Activated CD4-positive, alpha-beta T cell treated with anti-CD3 and anti-CD28 coated beads for 36 hours (primary cell): ENCODE measurements at places on chromosomes 4 and X. TPM values are rescaled to one million over a fixed set of nuclear protein-coding genes. Genes with fewer than 3 reads are reported as not detected.

DNA sequence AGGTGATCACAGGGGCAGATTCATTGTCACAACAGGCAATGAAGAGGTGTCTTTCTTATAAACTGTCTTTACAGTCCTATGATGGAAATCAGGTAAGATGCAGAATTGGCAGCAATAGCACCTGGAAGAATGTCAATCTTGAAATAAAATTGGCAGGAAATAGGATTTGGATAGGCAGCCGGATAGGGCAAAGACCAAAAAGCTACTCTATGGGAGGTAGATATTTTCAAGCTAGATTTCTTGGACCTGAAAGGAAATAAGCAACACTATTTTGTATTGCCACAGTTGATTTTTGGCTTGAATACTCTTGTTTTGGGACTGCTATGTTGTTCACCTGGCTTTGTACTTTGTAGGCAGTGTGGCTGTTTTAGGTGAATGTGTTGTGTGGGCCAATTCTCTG is 314.2 kb downstream of the SLC7A11 start:
- no peaks in the 10 kb centered on the region for H3K4me1 ChIP-seq
- no peaks in the 10 kb centered on the region for H3K27me3 ChIP-seq
- no peak overlapping the region for H3K27ac ChIP-seq
- DNase-seq: no peak
- H3K4me3 ChIP-seq: no peak overlapping the region

DNA sequence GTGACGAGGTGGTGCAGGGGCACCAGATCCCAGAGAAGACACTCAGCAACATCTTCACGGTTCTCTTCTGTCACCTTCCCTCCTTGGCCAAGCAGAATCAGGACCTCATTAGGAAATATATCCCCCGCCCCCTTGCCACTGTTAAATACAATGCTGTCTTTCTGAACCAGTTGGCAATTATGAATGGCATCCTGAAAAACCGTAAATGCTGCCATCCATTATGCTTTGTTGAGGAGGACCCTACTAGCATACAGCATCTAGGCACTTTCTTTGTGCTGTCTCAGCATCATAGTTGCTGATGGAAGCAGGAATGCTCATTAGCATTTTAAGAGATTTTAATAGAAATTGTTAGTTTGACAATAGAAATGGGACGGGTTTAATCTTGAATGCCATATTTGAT is 138.5 kb downstream of the DCLK2 start:
- H3K36me3 ChIP-seq: no peaks in the 10 kb centered on the region
- H3K4me3 ChIP-seq: no peak overlapping the region
- no peaks in the 10 kb centered on the region for H3K4me1 ChIP-seq
- DNase-seq: no peak

GRCh38 chrX:49925176-49925575 is 2.8 kb downstream of the CLCN5 start:
- H3K4me3 ChIP-seq: no peak overlapping the region
- no peaks in the 10 kb centered on the region for H3K27me3 ChIP-seq
- H3K4me1 ChIP-seq: peaks cover 14% of the 10 kb centered on the region
- no peak overlapping the region for H3K27ac ChIP-seq
- H3K36me3 ChIP-seq: peaks cover 4% of the 10 kb centered on the region

- peaks cover 4% of the 10 kb centered on the region for H3K27me3 ChIP-seq
- peak; percentile 67 for DNase-seq
- no peaks in the 10 kb centered on the region for H3K36me3 ChIP-seq
- no peaks in the 10 kb centered on the region for H3K4me1 ChIP-seq
- no peak overlapping the region for H3K27ac ChIP-seq
These were observed 85.0 kb upstream of the ZNF81 start for GRCh38 chrX:47751670-47752069.

GRCh38 chr4:144582105-144582850 is 63.7 kb upstream of the HHIP start:
- H3K4me3 ChIP-seq: no peak overlapping the region
- DNase-seq: no peak
- no peaks in the 10 kb centered on the region for H3K36me3 ChIP-seq
- H3K27me3 ChIP-seq: no peaks in the 10 kb centered on the region

The PROM1 gene
- 0.16 TPM for total RNA-seq

DNA sequence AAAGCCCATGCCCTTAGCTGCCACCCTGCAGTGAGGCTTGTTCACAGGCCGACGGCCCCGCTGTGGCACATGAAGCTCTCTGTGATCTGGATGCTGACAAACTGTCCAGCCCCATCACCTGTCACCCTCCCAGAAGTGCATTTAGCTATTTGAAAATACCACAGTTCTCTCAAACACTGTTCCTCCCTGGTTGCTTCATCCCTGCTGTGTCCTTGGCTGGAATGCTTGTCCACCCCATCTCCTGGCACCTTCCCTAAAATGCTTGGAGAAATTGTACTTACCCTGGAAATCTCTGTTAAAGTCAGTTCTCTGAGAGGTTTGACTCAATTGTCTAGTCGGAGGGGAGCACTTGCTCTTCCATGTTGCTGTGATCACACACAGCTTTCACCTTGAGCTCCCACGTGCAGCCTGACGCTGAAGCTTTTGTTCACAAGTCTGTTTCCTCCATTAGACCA is 10.1 kb downstream of the SYNPO2 start:
- no peak overlapping the region for H3K27ac ChIP-seq
- DNase-seq: no peak
- H3K36me3 ChIP-seq: no peaks in the 10 kb centered on the region
- no peaks in the 10 kb centered on the region for H3K4me1 ChIP-seq

The ESX1 gene
- total RNA-seq: not detected

The ETDB gene
- total RNA-seq: not detected

The FAM9B gene
- total RNA-seq: not detected

The MND1 gene
- total RNA-seq: 34.1 TPM

- H3K4me1 ChIP-seq: no peaks in the 10 kb centered on the region
- H3K27me3 ChIP-seq: no peaks in the 10 kb centered on the region
- no peaks in the 10 kb centered on the region for H3K36me3 ChIP-seq
- peak; percentile 5 for DNase-seq
- no peak overlapping the region for H3K4me3 ChIP-seq
These were observed 137.1 kb downstream of the PJA1 start for GRCh38 chrX:69028006-69028760.

DNA sequence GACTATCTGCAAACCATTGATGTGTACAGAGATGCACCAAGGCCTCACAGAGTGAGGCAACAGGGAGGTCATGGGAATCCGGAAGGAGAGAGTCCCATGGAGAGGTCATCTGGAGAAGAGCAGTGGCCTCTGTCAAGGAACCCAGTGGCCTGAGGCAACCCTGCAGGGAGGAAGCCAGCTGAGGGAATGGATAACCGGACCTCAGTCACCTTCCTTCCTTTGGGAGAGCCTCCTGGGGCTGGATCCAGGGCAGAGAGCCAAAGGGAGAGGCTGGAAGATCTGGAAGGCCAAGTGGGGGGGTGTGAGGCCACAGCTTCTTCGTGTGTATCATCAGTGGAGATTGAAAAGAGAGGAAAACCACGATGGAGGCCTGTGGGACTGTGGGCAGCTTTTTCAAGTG is 24.3 kb upstream of the CD38 start:
- H3K36me3 ChIP-seq: no peaks in the 10 kb centered on the region
- peak overlapping the region; percentile 96 for H3K27ac ChIP-seq
- no peaks in the 10 kb centered on the region for H3K27me3 ChIP-seq
- no peak overlapping the region for H3K4me3 ChIP-seq
- DNase-seq: no peak

DNA sequence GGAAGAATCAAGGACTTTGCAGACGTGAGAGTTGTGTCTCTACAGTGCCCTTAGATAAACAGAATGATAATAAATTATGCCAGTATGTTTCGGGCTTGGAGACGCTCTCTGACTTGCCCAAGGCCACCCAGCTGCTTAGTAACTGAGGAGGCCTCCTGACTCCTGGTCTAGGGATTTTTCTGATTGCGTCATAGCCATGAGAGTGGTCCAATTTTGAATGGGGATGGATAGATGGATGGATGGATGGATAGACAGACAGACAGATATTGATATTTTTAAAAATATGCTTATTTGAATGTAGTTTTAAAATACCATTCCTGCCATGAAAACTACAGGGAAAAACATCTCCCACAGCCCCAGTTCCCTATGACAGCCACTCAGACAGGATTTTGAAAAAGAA is 15.5 kb downstream of the ARHGAP36 start:
- no peaks in the 10 kb centered on the region for H3K36me3 ChIP-seq
- H3K27ac ChIP-seq: no peak overlapping the region

GRCh38 chrX:21735038-21735767 is 22.7 kb downstream of the SMPX start:
- H3K27me3 ChIP-seq: no peaks in the 10 kb centered on the region
- no peak overlapping the region for H3K4me3 ChIP-seq
- no peaks in the 10 kb centered on the region for H3K36me3 ChIP-seq
- H3K27ac ChIP-seq: no peak overlapping the region
- no peak for DNase-seq

GRCh38 chr4:122658818-122659295 is 38.0 kb upstream of the IL21 start:
- no peaks in the 10 kb centered on the region for H3K27me3 ChIP-seq
- H3K36me3 ChIP-seq: peaks cover 20% of the 10 kb centered on the region
- peaks cover 61% of the 10 kb centered on the region for H3K4me1 ChIP-seq
- no peak for DNase-seq
- peak overlapping the region; percentile 42 for H3K4me3 ChIP-seq

The GAGE2A gene
- total RNA-seq: not detected

- peaks cover 70% of the 10 kb centered on the region for H3K27me3 ChIP-seq
- no peaks in the 10 kb centered on the region for H3K36me3 ChIP-seq
- peak overlapping the region; percentile 72 for H3K4me3 ChIP-seq
- no peak overlapping the region for H3K27ac ChIP-seq
- peaks cover 32% of the 10 kb centered on the region for H3K4me1 ChIP-seq
- DNase-seq: peak; percentile 33
These were observed 1.0 kb downstream of the FAT4 start for GRCh38 chr4:125315576-125316400.

DNA sequence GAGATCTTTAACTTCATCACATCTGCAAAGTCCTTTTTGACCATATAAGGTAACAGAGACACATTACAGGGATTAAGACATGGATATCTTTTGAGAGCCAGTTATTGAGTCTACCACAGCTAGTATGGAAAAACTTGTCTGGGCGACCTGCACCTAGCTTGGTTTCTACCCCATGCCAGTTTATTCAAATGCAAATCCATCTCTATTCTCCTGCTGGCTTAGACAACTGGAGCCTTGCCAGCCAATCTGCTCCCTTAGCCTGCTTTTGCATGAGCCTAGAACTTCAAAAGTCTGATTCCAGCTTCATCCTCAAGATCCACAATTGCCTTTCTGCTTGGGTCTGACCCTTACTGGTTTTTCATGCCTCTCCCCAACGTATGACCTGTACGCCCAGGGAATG is 212.0 kb upstream of the AFF2 start:
- DNase-seq: no peak
- no peak overlapping the region for H3K27ac ChIP-seq
- H3K36me3 ChIP-seq: peaks cover 1% of the 10 kb centered on the region
- peaks cover 14% of the 10 kb centered on the region for H3K4me1 ChIP-seq

The ADH1C gene
- total RNA-seq: not detected

DNA sequence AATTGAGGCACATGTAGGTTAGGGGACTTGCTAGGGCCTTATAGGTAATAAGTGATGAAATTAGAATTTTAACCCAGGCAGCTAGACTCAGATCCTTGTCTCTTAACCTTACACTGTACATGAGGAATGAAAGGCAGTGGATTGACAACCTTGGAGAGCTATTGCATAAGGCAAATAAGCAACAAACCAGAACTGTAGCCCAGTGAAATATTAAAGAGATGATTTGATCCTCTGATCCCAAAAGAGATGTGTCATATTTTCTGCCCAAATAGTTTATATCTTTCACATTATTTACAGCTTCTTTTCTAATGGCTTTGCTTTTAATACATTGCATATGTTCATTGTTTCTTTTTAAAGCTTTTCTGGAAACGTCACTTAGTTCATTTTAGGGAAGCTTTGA is 252.6 kb downstream of the ANK2 start:
- no peaks in the 10 kb centered on the region for H3K36me3 ChIP-seq
- DNase-seq: no peak
- H3K27ac ChIP-seq: no peak overlapping the region
- peaks cover 4% of the 10 kb centered on the region for H3K4me1 ChIP-seq

The GTPBP6 gene
- total RNA-seq: 60.2 TPM

GRCh38 chrX:10743476-10743875 is 123.1 kb upstream of the MID1 start:
- no peak for DNase-seq
- no peak overlapping the region for H3K27ac ChIP-seq
- H3K36me3 ChIP-seq: no peaks in the 10 kb centered on the region
- no peak overlapping the region for H3K4me3 ChIP-seq

The CLDN2 gene
- total RNA-seq: not detected

GRCh38 chrX:11363069-11363594 is 69.9 kb downstream of the AMELX start:
- no peaks in the 10 kb centered on the region for H3K27me3 ChIP-seq
- no peak for DNase-seq
- no peak overlapping the region for H3K27ac ChIP-seq
- no peaks in the 10 kb centered on the region for H3K36me3 ChIP-seq

The ABRAXAS1 gene
- 19.2 TPM for total RNA-seq

The GPM6B gene
- total RNA-seq: not detected

The RXFP1 gene
- not detected for total RNA-seq

The GABRG1 gene
- total RNA-seq: not detected

The ZNF41 gene
- total RNA-seq: 10.9 TPM

DNA sequence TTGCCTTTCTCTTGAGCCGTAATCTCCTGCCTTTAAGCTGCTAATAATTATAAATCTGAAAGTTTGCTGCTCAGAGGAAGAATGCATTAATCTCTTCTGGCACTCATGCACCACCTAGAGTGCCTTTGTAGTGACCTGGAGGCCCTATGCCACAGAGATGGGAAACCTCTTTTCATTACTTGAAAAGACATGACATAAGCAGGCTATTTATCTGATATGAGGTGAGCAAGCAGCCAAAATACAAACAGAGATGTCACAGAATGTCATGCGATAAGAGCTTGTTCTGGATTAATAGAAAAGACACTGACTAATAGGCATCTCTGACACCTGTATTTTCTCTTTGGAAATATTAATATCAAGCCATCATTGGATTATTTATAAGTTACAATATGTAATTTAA is 42.3 kb downstream of the GABRB1 start:
- H3K4me3 ChIP-seq: no peak overlapping the region
- no peaks in the 10 kb centered on the region for H3K36me3 ChIP-seq
- peaks cover 3% of the 10 kb centered on the region for H3K4me1 ChIP-seq
- no peak overlapping the region for H3K27ac ChIP-seq
- no peak for DNase-seq

- H3K4me1 ChIP-seq: no peaks in the 10 kb centered on the region
- DNase-seq: no peak
- H3K36me3 ChIP-seq: no peaks in the 10 kb centered on the region
- no peaks in the 10 kb centered on the region for H3K27me3 ChIP-seq
- H3K27ac ChIP-seq: no peak overlapping the region
These were observed 876.4 kb upstream of the SLIT2 start for GRCh38 chr4:19375136-19375804.
